ENCODE measurements at places on chromosomes 4 and X. TPM values are rescaled to one million over a fixed set of nuclear protein-coding genes. Genes with fewer than 3 reads are reported as not detected.

DNA sequence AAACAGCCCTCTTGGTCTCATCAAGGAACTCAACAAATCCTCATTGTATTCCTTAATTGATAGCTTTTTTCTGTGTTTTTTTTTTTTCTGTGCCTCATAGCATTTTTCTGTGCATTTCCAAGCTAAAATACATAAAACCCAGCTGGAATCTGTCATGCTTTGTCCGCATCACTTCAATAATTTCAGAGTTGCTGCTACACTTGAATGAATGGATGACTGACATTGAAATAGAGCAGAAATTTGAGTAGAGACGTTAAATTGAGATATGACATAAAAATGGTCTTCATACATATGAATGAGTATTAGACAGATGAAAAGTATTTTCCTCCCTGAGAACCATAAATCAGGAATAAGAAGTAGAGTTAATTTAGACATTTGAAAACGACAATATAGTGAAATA, 593.2 kb downstream of the TMA16 start:
- H3K27ac ChIP-seq: no peak overlapping the region
- DNase-seq: no peak
- no peaks in the 10 kb centered on the region for H3K27me3 ChIP-seq

- no peak overlapping the region for H3K4me3 ChIP-seq
- no peaks in the 10 kb centered on the region for H3K27me3 ChIP-seq
- no peaks in the 10 kb centered on the region for H3K4me1 ChIP-seq
Observed at GRCh38 chr4:41485041-41485440, 52.9 kb upstream of the LIMCH1 start.

GRCh38 chr4:99723612-99724011, 66.0 kb upstream of the C4orf54 start:
- DNase-seq: peak; percentile 12
- no peak overlapping the region for H3K4me3 ChIP-seq

- no peaks in the 10 kb centered on the region for H3K27me3 ChIP-seq
- no peak overlapping the region for H3K27ac ChIP-seq
- H3K36me3 ChIP-seq: no peaks in the 10 kb centered on the region
- H3K4me1 ChIP-seq: no peaks in the 10 kb centered on the region
- no peak overlapping the region for H3K4me3 ChIP-seq
Observed at GRCh38 chr4:45062935-45063545, 336.7 kb upstream of the GNPDA2 start.

DNA sequence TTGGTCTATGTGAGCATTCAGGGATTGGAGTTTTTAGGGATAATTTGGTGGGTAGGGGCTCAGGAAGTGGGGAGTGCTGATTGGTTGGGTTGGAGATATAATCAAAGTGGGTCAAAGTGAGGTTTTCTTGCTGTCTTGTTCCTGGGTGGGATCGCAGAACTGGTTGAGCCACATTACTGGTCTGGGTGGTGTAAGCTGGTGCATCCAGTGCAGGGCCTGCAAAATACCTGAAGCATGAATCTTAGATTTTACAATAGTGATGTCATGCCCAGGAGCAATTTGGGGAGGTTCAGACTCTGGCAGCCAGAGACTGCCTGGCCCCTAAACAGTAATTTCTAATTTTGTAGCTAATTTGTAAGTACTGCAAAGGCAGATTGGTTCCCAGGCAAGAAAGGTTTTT, 665.6 kb upstream of the PRKX start:
- H3K27ac ChIP-seq: no peak overlapping the region
- no peak overlapping the region for H3K4me3 ChIP-seq
- H3K4me1 ChIP-seq: no peaks in the 10 kb centered on the region
- H3K27me3 ChIP-seq: no peaks in the 10 kb centered on the region
- DNase-seq: no peak

The CA5B gene
- total RNA-seq: 13.7 TPM

All from left lung (tissue), 14 donors.